ENCODE measurements at places on chromosomes 5 and 9.

DNA sequence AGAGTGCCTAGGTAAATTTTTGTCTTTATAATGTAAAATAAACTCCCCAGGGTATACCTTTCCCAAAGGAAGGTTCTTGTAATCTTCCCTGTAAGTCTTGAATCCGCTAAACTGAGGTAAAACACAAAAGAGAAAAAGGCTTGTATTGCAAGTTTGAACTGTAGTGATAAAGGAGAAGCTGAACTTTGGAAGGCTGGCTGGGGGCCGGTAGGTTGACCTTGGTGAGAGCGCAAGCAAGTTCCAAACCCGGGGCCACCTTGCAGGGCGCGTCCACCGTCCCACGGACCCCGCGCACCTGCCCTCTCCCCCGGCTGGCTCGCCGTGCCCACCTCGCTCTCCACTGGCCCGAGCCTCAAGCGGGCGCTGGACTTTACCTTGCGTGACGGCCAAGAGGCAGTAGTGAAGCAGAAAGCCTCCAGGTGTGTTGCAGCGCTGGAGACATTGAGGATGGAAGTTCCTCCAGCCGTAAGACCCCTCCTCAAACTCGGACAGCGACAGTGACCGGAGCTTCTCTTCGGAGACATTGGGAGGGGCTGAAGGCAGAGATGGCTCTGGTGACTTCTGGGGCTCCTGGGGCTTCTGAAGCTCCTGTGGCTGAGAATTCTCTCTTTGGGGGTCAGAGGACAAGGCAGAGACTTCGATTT is 428 bp downstream of the SLCO4C1 start:
- peak; percentile 1 for DNase-seq

DNA sequence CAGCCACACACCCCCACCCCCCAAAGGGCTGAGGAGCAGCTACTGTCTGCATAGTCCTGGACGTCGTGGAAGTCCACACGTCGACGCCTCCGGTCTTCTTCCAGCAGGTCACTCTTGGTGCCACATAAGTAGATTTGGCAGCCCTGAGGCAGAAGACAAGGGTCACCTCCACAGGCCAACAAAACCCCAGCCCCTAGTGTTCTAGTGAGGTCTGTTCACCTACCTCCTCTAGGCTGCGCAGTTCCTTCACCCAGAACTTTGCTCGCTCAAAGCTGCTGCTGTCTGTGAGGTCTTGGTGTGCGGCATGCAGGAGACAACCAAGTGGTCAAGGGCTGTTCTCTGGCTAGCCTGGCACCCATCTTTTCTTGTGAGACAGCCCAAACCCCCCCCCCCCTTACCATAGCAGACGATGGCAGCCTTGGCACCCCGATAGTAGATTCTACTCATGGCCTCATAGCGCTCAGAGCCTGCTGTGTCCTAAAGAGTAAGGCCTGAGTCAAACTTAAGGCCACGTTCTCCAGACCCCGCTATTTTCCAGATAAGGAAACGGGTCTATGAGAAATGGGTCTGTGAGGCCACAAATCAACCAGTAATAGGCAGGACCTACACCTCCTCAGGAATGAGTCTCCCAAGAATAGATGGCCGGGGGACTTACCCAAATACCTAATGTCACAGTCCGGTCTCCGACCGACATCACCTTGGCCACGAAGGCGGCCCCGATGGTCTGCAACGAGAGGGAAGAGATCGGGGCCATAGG is 987 bp downstream of the RAB24 start:
- DNase-seq, result no peak

DNA sequence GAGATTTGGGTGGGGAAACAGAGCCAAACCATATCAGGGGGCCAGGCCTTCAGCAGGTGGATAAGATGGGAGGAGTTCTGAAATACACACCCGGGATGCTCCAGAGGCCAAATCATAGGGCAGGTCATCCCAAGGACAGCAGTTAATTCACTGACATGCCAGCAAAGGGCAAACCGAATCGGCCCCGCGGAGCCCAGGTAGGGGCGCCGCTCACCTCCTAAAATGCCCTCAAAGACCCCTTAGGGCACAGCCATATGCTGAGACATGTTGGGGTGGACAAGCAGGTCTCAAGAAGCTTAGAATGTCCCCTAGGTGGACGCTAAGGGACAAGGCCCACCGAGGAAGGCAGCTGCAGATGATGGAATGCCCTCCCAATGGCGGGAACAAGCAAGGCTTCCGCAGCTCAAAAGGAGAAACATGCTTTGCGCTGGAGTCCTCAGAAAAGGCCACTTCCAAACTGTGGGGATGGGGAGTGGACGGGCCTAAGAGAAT is 144.9 kb downstream of the ERCC6L2 start:
- DNase-seq, result no peak

GRCh38 chr9:77865385-77866047 is 166.1 kb downstream of the GNAQ start:
- no peak for DNase-seq

DNA sequence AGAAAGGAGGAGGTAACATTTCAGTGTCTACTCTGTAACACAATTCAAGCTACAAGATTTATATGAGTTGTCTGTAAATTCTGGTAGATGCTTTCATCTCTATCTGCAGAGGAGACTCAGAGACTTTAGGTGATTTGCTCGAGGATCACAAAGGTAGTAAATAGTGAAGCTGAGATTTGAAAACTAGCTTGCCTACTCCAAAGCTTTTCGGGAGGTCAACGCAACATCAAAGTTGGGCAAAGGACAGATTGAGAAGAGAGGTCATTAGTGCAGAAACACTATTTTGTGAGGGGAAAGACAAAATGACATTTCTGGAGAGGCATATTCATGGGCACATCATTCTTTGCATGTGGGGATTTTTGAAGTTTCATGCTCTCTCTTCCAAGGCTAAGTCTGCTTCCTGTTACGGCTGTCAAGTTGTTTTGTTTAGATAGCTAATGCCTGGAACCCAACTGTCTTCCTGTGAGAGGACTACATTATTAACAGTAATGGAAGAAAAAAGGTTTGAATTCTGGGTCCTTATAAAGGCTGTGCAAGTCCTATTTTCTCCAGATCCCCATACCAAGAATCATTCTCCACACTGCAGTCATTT is 413.5 kb upstream of the ZNF462 start:
- DNase-seq, result no peak

DNA sequence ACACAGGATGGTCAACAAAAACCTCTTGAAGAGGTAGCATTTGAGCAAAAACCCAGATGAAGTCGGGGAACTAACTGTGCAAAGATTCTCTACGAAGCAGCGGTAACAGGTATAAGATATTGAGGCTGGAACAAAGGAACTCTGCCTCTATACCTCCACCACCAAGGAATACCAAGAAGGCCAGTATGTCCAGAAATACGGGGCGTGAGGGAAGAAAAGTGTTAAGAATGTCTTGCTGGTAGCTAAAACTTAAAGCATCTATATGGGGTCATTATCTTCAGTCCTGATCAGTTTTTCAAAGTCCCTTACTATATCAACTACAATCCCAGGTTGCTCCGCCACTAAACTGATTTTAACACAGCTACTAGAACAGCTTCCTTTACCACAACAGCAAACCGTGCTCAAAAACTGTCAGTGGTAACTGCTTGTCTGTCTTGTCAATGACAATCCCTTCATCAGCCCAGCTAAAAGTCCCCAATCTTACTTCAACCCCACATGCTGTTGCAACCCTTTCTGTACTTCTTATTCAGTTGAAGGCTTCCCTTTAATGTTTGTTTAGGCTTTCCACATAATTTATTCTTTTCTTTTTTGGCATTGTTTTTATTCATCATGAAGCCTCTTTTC is 9.4 kb downstream of the PAM start:
- DNase-seq, result no peak

DNA sequence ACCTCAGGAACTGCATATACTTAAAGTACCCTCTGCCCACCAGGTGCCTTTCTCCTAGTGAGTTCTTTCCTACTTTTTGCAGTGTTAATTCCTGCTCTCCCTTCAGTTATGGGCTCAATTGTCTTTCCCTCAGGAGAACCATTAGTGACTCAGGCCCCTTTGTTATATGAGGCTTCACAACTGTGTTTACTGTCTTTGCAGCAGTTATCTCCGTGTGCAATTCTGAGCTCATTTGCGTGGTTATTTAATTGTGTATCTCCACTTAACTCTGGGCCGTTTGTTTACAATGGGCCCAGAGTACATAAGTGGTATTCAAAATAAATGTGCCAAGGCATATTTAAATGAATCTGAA is 9.6 kb downstream of the FBXO38 start:
- no peak for DNase-seq

DNA sequence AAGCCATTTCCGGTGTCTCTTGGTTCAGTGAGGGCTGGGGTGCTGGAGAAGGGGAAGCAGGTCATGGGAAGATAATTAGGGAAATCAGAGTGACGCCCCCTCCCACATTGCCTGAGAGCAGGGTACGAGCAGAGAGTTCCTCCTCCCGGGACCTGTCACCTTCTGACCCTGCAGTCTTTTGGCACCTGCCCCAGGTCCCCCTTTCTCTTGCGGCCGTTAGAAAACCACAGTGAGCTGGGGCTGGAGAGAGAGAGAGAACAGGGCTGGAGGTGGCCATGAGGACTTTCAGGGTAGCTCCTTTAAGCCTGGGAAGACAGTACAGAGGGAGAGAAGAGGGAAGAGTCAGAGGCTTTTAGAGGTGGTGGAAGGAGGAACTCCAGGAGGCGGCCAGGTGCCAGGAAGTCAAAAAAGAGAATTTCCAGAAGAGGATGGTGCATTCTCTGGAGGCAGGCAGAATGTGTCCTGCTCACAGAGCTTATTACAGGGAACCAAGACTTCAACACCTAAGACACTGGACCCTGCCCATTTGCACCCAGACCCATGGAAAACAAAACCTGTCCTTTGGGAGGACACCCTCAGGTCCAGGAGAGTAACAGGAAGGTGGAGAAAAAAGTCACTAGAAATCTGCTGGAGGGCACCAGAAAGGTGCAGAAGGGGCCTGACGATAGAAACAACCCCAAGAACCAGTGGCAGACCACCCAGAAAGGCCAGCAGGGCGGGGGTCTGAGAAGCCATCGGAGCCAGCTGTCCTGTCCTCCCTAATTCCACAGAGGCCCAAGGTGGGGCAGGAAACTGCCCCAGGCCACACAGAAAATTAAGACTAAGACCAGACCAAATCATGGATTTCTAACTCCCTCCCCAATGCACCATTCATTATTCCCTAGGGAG is 6.5 kb upstream of the ACSL6 start:
- DNase-seq, result no peak

DNA sequence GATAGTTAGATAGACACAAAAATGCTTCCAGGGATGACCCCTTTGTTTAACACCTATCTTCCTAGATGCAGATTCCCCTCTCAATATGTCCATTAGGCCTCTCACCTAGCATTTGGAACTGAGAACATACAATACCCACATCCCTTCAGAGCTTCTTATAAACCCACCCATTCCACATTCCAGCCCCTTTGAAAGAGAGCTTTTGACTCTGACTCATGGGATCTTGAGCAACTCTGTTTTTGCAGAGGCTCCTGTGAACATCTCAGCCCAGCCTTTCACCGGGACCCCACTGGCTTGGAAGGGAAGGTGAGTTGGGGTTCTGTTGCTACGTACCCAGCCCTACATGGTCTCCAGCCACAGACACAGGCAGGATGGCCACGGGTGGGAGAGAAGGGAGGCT is 195.5 kb downstream of the FRMD3 start:
- no peak for DNase-seq

DNA sequence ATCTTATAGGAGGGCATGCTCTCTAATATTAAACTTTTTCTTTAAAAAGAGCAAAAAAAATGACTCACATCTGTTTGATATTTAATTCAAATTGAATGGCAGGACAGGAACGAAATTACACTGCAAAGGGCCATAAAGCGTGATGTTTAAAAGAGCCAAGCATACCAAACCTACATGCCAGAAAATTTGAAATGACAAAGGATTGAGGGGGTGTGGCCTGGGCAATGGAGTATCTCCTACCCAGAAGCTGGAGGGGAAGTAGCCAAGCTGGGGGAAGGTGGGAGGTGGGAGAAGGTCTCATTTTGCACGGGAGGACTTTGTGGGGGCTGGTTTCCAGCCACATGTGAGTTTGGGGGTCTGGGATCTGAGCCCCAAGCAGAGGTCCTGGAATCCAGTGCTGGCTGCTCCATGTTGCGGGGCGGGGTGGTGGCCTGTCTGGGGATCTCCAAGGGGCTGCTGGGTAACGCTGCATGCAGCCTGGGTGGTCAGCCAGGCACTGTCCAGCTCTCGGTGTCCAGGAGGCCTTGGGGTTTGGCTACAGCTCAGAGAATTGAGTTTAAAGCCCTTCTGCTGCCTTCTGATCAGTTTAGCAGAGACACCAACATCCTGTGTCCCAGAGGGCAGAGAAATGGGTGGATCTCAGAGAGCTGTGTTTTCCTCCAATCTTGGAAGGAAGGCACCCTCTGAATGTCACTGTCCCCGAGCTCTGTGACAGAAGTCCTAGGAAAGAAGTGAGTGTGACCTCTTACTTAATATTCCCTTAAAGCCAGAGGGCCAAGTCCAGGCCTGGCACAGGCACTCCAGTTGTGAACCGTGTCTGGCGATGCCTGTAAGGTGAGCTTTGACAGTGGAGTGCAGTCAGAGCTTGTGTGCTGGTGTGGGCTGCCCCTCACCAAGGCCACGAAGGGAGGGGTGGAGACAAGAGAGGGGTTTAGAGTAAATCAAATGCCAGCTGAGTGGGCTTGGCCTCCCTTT is 7.6 kb downstream of the DCANP1 start:
- no peak for DNase-seq

- no peak for DNase-seq
Measured at GRCh38 chr5:179228341-179229121, 116.7 kb downstream of the ADAMTS2 start.

DNA sequence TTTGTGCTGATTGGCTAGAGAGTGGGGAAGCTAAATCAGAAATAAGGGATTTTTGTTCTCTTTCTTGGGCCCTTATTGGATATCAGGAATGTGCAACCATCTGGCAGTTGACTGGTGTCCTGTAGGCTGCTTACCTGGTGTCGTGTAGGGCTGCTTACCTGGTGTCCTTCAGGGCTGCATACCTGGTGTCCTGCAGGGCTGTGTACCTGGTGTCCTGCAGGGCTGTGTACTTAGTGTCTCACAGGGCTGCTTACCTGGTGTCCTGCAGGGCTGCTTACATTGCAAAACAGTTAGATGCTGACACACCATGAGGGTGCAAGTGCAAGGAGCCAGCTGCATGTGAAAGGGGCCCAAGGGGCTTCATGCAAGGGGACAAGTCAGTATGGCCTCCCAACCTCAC is 249.3 kb downstream of the ICE1 start:
- DNase-seq, result no peak

DNA sequence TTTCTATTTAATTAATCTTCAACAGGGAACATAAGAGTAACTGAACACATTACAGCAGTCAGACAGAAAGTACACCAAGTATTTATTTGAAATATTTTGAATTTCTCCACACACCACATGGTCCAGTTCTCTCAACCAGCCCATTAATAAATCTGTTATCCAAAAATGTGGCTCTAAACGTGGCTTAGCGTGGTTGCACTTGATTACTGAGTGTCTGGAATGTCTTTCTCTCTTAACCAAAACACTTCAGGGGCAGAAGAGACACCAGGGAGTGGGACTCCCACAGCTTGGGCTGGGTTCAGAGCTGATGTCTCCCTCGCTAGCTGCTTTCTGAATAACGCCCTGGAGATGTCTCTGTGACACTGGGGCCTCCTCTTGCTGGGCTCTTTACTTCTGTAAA is 52.6 kb upstream of the FANCC start:
- DNase-seq, result no peak

DNA sequence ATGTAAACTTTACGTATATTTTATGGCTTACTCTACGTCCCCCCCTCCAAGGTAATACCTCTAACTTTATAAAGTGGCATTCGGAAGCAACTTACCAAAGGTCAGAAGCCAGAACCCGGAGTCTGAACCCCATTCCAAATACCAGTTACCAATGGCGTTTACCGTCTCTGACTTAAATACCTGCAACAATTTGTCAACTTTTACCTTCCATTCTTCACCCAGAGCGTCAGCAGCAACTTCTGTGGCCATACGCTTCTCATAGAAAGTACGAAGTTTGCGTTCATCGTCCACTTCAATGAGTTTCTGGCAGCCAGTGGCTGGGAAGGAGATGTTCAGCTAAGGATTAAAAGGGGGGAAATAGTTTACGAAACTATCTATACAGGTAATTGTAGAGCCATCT is 753 bp downstream of the RPS6 start:
- no peak for DNase-seq

All from T-helper 2 cell (primary cell).